COR-L47 (cell line): ENCODE measurements at places on chromosomes 6 and 20.

DNA sequence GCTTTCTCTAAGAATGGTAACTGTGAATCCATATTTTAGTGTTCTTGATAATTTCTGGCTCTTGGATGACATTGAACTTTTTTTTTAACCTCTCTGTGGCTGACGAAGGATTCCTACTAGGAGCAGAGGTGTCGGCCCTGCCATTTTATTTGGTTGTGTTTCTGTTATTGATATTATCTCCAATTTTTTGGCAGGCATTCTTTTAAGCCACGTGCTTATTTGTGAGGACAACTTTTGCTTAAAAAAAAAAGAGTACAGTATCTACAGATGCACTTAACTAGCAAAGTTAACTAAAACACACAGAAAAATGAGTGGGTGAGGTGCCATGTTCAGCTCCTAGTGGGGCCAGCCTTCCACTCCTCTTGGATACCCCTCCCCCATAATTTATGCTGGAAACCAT lies 1.1 kb downstream of the FANCE start:
- no peak for DNase-seq

GRCh38 chr20:63539441-63540370 lies 2.5 kb upstream of the PTK6 start:
- no peak for DNase-seq

DNA sequence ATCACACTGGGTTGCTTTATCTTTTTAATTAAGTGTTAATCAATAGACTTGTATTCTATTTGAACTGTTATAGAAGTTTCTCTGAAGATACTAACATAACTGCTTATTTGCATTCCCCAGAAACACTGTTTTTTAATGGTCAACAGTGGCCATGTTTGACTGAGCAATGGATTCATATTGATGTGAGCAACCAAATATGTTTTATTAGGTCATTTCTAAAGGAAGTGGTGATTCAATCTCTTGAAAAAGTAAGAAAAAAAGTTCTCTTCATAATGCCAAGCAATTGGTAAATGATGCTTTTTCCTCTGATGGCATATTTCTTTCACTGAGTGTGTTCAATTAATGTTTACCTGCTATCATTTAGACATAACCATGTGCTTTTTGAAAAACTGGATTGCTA lies 593.0 kb upstream of the CITED2 start:
- DNase-seq: no peak

GRCh38 chr6:44010411-44011349 lies 116.6 kb downstream of the MRPL14 start:
- peak; percentile 56 for DNase-seq

DNA sequence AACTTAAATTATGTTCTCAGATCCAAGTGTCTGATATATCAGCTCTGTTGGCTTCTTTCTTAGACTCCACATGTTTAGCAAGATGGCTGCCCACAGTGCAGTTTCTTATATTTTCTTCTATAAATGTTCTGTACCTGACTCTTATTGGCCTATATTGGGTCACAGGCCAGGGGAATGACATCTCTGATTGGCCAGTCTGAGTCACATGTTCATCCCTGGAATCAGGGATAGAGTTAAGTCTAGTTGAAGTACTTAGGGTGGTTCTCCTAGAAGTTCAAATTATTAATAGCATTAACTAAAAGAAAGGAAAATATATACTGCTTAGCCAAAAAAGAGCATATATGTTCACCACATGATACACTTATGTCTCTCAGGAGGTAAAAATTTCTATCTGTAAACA lies 105.3 kb upstream of the SLC22A16 start:
- no peak for DNase-seq

DNA sequence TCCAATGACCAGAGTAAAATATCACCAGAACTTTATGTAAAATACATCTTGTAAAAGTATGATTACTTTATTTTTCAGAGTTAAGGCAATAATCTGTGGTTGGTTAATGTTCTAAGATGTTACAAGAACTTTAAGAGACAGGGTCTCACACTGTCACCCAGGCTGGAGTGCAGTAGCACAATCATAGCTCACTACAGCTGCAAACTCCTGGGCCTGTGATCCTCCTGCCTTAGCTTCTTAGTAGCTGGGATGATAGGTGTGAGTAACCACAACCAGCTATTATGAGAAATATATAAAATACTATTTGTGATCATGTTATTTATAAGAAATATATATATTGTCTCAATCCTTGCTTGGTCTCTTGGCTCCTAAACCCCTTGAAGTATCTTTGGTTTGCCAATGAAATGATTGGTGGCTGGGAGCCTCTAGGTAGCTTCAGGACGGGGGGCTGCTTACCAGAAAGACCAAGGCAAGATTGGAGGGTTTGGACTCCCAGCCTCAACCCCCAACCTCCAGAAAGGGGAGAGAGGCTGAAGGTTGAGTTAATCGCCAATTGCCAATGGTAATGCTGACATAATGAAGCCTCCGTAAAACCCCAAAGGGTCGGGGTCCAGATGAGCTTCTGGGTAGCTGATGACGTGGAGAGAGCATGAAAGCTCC lies 15.4 kb downstream of the SOD2 start:
- DNase-seq: no peak

DNA sequence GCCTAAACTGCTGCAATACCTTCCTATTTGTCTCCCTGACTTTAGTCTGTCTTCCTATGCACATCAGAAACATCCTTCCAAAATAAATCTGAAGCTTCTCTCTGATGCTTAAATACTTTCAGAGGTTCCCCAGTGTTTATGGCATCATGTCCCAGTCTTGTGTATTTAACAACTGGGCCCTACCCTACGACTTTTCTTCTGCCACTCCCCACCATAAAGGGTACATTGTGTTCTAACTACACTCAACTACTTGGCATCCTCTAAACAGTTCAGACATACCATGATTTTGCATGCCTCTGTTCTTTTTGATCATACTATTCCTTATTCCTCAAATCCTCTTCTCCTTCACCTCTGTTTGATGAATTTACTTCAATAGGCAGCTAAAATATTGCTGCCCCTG lies 143.0 kb upstream of the KCNK16 start:
- no peak for DNase-seq

GRCh38 chr6:163287626-163288025 lies 126.9 kb upstream of the QKI start:
- DNase-seq: no peak

DNA sequence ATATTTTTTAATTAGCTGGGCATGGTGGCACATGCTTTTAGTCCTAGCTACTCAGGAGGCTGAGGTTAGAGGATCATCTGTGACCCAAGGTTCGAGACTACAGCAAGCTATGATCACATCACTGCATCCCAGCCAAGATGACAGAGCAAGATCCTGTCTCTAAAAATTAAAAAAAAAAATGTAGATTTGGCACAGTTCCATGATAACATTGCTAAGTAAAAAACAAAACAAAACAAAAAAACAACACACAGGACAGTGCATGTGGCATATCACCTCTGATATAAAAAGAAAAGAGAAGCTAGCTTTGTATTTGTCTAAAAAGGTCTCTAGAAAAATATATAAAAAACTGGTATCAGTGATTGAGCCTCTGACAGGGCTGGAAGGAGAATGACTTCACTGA lies 24.6 kb downstream of the RNF24 start:
- DNase-seq: no peak

GRCh38 chr6:116497113-116497676 lies 14.2 kb upstream of the CALHM5 start:
- no peak for DNase-seq

- no peak for DNase-seq
Measured at GRCh38 chr6:11002176-11002575, 41.9 kb downstream of the ELOVL2 start.
